ENCODE measurements at places on chromosomes 1 and 21. TPM values are rescaled to one million over a fixed set of nuclear protein-coding genes. Genes with fewer than 3 reads are reported as not detected.

LCE1D gene
- total RNA-seq, result not detected

SLAMF9 gene
- total RNA-seq, result 0.28 TPM

GSTM5 gene
- 3.9 TPM for total RNA-seq

ENTREP3 gene
- 3.4 TPM for total RNA-seq

DR1 gene
- 37.5 TPM for total RNA-seq
